ENCODE measurements at places on chromosomes 12 and 14.

DNA sequence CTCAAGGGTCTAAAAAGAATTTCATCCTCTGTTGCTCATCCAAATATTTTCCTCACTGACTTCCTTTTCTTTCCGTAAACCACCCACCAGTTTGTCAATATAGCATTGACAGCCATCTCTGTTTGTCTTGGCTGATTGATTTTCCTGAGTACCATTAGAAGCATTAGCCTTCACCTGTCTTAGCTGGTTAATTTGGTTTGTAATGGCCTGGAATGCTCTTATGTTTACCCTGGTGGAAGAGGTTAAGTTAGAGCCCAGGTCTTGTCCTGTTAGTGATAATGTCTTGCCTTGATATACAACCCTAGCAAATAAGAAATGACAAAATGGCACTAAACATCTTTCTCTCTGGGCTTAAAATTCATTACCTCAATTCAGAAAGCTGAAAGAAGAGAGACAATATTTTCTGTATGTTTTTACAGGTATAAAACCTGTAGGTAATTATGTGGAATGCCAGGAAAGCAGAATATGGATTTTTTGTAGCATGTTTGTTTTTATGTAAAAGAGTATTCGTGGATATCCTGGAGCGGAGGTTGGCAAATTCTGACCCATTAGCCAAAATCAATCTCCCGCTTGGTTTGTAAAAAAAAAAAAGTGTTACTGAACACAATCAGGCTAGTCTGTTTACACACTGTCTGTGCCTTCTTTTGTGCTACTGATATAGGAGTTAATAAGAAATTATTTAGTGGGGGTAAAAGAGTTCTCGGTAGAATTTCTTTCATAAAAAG lies 224.4 kb upstream of the DAAM1 start:
- DNase-seq: no peak

DNA sequence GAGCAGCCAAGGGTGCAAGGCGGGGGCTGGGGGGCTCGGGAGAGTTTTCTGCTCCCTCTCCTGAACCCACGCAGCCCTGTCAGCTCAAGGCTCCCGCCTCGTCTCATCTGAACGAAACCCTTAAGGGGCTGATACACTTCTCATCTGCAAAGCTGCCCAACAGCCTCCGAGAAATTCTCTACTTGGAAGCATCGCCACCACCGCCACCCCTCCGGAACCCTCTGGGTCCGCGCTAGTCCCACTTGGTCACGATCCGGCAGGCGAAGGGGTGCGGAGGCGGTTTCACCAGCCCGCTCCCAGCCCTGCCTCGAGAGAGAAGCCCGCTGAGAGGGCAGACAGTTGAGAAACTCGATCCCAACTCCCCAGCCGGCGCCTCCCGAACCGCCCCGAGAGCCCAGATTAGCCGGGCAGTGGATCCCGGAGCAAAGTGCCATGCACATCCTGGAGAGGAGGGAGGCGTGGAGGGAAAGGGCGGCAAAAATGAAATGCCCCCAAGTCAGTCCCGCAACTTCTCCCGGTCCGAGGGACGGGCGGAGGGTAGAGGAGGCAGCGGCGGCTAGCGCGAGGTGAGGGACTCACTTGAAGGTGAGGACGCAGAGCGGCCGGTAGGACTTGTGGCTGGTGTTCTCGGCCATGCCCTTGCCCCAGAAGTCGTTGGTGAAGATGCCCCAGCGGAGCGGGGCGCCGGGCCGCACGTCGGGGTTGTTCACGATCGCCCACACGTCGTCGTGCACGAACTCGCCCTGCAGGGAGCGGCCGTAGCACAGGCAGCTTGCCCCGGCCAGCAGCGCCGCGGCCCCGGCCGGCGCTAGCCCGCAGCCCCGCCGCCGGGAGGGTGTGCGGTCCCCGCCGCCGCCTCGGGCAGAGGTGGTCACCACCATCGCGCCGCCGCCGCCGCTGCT lies 620 bp downstream of the TMTC1 start:
- no peak for DNase-seq

- no peak for DNase-seq
Measured at GRCh38 chr14:68628605-68629310, 164.1 kb downstream of the ZFP36L1 start.

DNA sequence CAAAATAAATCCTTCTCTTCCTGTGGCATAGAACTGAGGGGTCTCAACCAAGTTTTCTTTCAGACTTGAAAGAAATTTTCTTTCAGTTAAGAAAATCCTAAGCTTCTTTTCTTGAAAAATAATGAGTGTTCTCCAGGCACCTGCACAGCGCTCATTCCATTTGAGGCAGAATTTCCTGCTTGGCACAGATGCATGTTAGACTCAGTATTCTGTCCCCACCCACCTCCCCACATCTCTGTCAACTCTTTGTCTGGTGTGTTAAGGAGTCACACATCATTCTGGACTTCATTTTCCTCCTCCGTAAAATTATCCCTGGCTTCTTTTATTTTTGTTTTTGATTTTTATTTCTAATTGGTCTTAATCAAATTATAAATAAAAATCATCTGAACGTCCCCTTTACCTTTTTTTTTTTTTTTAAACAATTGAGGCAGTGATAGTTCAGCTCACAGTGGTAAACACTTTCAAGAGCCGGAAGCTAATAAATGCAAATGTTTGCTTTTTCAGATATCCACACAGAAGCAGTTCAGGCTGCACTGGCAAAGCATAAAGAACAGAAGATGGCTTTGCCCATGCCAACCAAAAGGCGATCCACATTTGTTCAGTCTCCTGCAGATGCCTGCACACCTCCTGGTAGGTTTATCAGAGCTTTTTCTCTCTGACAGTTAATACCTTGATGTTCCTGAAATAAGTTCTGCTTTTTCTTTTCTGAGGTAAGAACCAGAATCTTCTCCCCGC lies 104.0 kb upstream of the ATF1 start:
- peak; percentile 43 for DNase-seq

- no peak for DNase-seq
Measured at GRCh38 chr14:100129161-100129589, 30.3 kb downstream of the DEGS2 start.

GRCh38 chr14:72652179-72652578 lies 241.7 kb downstream of the DPF3 start:
- no peak for DNase-seq

- no peak for DNase-seq
Measured at GRCh38 chr12:4388662-4389061, 9.2 kb upstream of the FGF23 start.

GRCh38 chr12:113880988-113881962 lies 84.8 kb downstream of the RBM19 start:
- DNase-seq: no peak

DNA sequence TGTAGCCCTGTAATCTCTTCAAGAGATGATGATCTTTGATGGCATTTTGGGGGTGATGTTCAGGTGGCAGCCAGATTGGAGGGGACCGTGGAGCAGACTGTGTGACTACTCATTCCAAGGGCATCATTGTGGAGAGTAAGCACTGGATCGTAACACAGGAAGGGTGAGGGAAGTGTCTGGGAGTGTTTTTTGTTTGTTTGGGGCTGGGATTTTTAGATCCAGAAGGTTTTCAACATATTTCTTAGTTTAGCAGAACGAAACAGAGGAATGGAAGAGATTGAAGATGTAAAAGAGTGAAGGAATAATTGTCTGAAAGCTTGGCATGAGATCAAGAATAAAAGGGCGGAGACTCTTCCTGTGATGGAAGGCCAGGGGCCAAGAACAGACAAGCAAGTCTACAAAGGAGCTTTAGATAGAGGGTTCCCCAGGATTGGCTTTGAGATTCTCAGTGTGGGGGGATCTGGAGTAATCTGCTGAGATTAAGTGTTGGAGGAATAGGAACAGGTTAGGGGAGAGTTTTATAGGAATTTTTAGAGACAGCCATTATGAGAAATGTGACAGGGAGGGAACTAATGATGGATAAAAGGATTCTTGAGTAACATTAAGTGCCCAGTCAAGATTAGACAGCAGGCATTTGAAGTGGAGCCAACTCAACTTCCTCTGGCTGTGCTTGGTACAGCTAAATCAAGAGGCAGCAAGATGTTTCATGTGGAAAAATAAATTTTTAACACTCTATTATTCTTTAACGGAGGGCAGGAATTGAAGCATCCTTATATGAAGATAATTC lies 79.7 kb upstream of the REP15 start:
- DNase-seq: no peak
